ENCODE measurements at places on chromosomes 1 and 21.

DNA sequence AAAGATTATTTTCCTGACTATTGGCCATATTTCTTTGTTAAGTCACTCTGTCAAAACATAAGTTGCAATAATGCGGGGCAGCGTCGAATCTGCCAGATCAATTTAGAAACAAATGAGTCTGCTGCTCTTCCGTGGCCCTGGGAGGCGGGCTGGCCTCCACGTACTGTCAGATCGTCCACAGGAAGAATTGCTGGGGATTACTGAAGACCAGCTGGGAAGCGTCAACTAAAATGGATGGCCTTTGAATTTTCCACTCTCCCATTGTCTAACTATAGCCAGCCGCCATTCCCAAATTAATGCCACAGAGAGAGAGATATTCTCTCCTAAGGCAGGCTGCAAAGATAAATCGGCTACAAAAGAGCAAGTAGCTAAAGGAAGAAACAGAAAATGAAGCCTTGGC lies 560.2 kb downstream of the SMYD3 start:
- DNase-seq: no peak

GRCh38 chr1:29953961-29954360 lies 717.6 kb downstream of the PTPRU start:
- DNase-seq: no peak

- no peak for DNase-seq
Observed at GRCh38 chr21:44853601-44854390, 19.7 kb downstream of the PTTG1IP start.

- DNase-seq: no peak
Observed at GRCh38 chr21:14466715-14467114, 79.4 kb downstream of the SAMSN1 start.

- peak; percentile 76 for DNase-seq
Observed at GRCh38 chr1:27527223-27527889, 37.4 kb upstream of the WASF2 start.

DNA sequence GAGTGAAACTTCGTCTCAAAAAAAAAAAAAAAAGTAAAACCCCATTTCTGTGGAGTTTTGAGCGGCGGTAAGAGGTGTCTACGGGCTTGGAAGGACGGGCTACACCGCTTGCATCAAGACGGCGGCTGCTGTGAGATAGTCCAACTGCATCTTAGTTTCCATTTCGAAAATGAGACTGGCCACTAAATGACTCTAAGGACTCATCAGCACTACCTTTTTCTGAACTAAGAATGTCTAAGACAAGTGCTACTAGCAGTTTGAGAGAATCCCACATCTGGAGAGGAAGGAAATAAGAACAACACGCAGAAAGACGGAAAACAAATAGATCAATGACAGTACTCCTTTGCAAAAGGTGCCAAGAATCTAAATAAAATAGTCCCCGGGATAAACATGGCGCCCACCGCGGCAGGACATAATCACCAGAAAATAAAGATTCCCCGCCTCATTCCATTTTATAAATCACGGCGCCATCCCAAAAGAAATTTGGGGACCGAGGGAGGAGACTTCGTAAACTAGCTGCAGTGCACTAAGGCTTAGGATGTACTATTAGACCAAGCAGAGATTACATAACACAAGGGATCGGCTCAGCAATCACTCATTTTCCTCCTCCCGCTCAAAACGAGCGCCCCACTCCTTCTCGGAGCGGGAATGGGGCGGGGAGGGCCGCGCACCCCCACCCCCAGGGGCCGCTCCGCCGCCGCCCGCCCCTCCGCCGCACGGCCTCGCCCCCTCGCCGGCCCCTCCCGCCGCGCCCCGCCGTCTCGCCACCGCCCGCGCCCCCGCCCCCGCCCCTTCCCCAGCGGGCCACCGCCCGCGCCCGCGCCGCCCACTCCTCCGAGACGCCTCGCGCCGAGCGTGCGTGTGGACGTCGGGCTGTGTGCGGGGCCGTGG lies 1.1 kb downstream of the POGZ start:
- peak; percentile 79 for DNase-seq

GRCh38 chr1:193415256-193415655 lies 228.8 kb upstream of the B3GALT2 start:
- DNase-seq: no peak

GRCh38 chr1:116325922-116326321 lies 47.1 kb upstream of the ATP1A1 start:
- DNase-seq: peak; percentile 72

GRCh38 chr1:68442822-68443556 lies 6.8 kb downstream of the RPE65 start:
- no peak for DNase-seq

DNA sequence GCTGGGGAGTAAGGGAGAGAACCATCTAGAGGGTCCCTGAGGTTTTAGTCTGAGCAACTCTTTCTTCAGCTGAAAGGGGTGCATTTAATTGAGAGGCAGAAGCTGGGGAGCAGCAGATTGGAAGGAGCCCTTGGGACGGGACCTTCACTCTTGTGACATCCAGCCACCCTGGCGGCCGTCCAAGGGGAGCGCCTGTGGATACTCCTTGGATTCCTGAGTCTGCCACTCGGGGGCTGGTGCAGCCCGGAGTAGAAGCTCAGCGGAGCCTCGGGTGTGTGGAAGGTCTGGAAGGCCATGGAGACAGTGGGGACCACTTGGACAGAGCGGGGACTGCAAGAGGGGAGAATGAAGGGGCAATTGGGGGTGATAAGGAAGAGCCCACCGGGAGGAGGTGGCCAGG lies 68.7 kb downstream of the AJAP1 start:
- DNase-seq: no peak

DNA sequence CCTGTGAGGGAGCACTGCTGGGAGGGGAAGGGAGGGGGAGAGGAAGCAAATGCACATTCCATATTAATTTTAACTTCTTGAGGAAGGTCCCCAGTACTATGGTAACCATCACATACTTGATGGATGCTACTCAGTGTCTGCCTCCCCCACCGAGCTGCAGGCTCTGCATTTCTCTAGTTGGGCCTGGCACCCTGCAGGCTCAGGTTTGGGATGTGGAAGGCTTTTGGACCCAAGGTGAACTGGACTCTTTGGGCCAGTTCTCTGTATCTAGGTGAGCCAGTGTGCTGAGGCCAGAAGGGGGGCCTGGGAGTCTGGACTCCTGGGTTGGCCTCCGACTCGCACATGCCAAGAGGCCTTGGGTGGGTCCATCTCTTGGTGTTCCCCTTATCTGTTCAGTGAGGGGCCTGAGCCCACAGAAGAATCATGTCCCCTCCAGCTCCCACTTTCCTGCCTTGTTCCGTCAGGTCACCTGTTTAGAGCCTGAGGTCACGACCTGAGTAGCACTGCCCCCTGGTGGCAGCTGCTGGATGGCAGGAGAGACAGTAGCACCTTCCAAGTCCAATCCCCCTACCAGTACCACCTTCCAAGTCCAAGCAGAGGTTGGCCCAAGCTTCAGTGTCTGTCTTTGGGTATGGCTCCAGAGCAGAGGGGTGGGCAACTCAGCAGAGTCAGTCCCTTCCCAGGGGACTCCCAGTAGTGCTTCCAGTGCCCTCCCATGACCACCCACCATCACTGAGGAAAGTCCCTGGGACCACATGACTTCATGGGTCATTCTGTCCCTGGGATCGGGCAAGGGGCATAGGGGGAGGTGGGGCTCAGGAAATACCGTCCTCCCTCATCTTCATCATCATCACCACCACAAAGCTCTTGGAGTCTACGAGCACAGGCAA lies 241.8 kb downstream of the TRABD2B start:
- no peak for DNase-seq

- no peak for DNase-seq
Observed at GRCh38 chr1:3819771-3820200, 23.5 kb upstream of the LRRC47 start.

DNA sequence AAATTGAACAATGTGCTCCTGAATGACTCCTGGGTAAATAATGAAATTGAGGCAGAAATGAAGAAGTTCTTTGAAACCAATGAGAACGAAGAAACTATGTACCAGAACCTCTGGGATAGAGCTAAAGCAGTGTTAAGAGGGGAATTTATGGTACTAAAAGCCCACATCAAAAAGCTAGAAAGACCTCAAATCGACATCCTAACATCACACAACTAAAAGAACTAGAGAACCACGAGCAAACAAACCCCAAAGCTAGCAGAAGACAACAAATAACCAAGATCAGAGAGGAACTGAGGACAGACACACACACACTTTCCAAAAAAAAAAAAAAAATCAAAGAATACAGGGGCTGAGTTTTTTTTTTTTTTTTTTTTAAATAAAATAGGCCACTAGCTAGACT lies 564.2 kb downstream of the SMYD3 start:
- peak; percentile 37 for DNase-seq

GRCh38 chr1:152034324-152034653 lies 2.5 kb downstream of the S100A11 start:
- no peak for DNase-seq

DNA sequence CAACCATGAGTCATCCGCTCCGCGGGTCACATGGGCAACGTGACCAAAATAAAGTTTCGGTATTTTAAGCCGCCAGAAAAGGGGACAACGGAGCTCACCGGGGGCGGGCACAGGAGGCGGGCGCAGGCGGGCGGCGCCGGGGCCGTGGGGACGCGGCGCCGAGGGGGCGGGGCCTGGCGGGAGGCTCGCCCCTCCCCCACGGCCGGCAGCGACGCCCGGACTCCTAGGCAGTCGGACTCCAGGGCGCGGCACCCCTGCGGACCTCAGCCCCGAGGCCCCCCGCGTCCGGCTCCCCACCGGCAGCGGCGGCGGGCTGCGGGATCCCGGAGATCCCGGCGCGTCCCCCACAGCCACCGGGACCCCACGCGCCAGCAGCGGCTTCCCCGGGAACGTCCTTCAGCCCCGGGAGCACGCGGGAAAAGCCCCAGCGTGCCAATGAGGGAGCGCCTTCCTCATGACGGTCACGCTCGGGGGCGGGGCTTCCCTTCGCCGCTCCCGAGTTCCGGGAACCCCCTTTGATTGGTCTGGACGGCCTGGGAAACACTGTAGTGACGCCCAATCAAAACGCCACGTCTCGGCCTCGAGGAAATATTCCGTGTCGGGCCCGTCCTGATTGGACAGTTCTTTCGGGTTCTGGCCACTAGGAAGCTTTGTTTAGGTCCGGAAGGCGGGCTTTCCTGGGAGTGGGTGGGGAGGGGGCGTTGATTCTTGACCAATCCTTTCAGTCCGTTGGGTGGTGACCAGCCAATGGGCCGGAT lies 515 bp upstream of the CAMTA1 start:
- peak; percentile 100 for DNase-seq

- no peak for DNase-seq
Observed at GRCh38 chr1:25927521-25928265, 21.5 kb upstream of the STMN1 start.

DNA sequence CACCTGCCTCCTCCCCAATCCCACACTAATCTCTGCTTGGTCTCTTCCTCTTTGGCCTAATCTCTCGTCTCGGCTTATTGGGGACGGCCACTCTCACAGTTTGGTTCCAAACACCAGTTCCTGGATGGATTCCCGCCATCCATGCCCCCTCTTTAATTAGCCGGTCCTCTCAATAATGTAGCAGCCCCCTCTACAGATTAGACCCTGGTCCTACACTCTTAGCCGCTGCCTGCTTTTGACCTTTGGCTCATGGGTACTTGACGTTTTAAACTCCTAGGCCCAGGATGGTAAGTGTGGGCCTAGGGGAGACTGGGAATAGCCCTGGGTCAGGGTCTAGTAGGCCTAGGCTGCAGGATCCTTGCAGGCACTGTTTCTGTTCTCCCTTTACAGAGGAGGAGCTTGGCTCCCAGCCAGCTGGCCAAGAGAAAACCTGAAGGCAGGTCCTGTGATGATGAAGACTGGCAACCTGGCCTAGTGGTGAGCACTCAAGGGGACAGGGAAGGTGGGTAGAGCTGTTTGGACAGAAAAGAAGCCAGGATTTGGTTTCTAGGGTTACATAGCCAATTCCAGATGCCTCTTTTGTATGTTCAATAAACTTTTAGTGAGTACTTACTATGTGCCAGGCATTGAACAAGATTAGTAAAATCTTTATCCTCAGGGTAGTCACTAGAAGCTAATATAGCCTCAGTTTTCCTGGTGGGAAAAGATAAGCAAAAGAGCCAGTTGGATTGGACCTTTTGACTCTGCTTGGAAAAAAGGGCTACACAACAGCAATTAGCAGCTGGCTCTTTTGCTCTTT lies 758 bp downstream of the RAD54L start:
- peak; percentile 8 for DNase-seq

DNA sequence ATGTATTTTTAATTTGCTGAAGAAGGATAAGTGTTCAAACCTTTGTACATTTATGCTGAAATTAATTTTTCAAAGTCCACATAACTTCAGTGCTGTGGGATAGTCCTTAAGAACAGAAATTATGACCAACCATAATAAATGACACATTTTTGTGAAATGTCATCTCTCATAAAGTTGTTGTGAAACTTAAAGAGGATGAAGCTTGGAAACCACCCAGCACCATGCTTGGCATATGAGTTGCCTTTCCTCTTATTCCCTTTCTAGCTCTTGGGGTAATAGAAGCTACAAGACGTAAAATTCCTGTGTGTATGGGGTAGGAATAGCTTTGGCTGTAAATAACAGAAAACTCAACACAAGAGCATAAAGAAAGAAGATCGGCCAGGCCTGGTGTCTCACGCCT lies 18.9 kb upstream of the USP24 start:
- no peak for DNase-seq

- DNase-seq: peak; percentile 58
Observed at GRCh38 chr1:11893907-11894251, 32.3 kb downstream of the KIAA2013 start.

DNA sequence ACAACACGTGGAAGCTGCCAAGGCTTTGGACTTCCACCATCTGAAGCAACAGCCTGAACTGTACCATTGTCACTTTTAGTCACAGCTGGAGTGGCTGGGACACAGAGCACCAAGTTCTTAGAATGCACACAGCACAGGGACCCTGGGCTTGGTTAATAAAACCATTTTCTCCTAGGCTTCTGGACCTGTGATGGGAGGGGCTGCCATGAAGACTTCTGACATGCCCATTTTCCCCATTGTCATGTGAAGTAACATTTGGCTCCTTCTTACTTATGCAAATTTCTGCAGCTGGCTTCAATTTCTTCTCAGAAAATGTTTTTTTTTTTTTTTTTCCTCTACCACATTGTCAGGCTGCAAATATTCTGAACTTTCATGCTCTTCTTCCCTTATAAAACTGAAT lies 138.6 kb upstream of the BRINP3 start:
- DNase-seq: no peak

All from CD4-positive, alpha-beta memory T cell (primary cell).